Kidney (tissue), 22 donors: ENCODE measurements at places on chromosomes 7 and 10. TPM values are rescaled to one million over a fixed set of nuclear protein-coding genes. Genes with fewer than 3 reads are reported as not detected.

The FAM170B gene
- not detected for total RNA-seq

GRCh38 chr10:118310822-118311221 is 31.3 kb downstream of the FAM204A start:
- peak; percentile 54 for DNase-seq

GRCh38 chr10:14553448-14553847 is 221.2 kb downstream of the FAM107B start:
- no peak for DNase-seq

- no peak for DNase-seq
These were observed 72.8 kb upstream of the ZNF479 start for GRCh38 chr7:57205000-57205399.

- no peak for DNase-seq
These were observed 70.7 kb upstream of the DNAAF5 start for GRCh38 chr7:655758-656157.
